ENCODE measurements at places on chromosomes 3 and 15.

DNA sequence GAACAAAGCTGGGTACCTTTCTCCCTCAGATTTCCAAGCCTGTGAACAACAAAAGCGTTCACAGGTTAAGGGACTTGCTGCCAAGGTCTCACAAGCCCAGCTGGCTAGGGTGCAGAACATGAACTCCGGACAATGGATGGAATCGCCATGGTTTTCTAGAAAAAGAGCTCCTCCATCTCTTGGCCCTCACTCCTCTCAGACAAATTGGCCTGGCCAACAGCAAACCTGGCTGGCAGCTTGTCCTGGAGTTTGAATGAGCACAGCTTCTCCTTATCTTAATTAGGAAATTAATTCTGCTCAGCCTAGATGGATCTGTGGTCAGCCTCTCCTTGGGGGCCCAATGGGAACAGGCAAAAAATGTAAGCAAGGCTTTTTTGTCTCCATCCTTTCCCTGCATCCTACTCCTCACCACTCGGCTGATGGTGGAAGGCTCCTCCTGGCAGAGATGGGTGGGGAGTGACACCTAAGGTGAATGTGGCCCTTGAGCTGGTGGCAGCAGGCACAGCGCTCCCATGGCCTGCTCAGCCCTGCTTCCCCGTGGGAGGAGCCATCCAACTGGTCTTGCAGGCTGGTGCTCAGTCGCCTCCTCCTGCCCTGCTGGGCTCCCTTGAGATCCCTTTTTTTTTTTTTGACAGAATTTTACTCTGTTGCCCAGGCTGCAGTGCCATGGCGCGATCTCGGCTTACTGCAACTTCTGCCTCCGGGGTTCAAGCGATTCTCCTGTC lies 5.8 kb downstream of the KLHL25 start:
- no peak overlapping the region for H3K4me3 ChIP-seq
- no peak for DNase-seq
- no peaks in the 10 kb centered on the region for H3K27me3 ChIP-seq
- no peak overlapping the region for H3K27ac ChIP-seq
- H3K36me3 ChIP-seq, result no peaks in the 10 kb centered on the region

GRCh38 chr3:143608966-143609365 lies 239.3 kb downstream of the SLC9A9 start:
- peaks cover 20% of the 10 kb centered on the region for H3K4me1 ChIP-seq
- no peak overlapping the region for H3K4me3 ChIP-seq
- DNase-seq, result no peak
- no peaks in the 10 kb centered on the region for H3K36me3 ChIP-seq

- no peak for DNase-seq
- H3K4me1 ChIP-seq, result peaks cover 35% of the 10 kb centered on the region
- H3K4me3 ChIP-seq, result peak overlapping the region; percentile 97
- H3K27me3 ChIP-seq, result no peaks in the 10 kb centered on the region
- peaks cover 28% of the 10 kb centered on the region for H3K36me3 ChIP-seq
These were observed 490 bp upstream of the ALAS1 start for GRCh38 chr3:52197499-52197841.

DNA sequence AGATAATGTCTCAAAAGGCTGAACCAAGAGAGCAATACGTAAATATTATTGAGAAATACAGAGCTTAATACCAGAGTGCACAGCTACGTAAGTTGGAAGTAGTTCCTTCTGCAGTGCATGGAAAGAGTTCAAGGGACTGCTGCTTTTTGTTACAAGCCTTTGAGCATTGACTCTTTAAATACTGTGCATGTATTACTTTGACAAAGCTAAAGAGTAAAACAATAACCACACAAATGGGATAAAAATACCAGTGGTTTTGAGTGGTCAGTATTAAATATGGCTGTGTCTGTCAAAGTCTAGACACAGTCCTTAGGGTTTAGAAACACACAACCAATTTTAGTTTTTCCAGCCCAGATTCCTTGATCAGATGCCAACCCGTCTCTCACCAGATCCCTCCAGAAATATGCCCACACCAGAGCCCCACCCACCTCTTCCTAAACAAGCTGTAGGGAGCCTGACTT lies 62.1 kb downstream of the SSR3 start:
- no peaks in the 10 kb centered on the region for H3K36me3 ChIP-seq
- H3K4me1 ChIP-seq, result no peaks in the 10 kb centered on the region
- H3K27ac ChIP-seq, result no peak overlapping the region
- no peak for DNase-seq
- H3K4me3 ChIP-seq, result no peak overlapping the region
- peaks cover 10% of the 10 kb centered on the region for H3K27me3 ChIP-seq

DNA sequence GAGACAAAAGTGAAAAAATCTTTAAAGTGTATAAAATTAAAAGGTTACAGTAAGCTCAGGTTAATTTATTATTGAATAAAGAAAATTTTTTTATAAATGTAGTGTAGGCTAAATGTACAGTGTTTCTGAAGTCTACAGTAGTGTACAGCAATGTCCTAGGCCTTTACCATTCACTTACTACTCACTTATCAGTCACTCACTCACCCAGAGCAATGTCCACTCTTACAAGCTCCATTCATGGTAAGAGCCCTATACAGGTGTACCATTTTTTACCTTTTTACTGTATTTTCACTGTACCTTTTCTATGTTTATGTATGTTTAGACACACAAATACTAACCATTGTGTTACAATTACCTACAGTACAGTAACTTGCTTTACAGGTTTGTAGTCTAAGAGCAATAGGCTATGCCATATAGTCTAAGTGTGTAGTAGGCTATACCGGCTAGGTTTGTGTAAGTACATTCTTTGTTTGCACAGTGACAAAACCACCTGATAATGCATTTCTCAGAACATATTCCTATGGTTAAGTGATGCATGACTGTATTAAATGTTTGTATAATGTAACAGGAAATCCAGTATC lies 38.1 kb upstream of the NECTIN3 start:
- no peak overlapping the region for H3K27ac ChIP-seq
- no peaks in the 10 kb centered on the region for H3K36me3 ChIP-seq
- H3K4me3 ChIP-seq, result no peak overlapping the region
- no peak for DNase-seq

GRCh38 chr3:36155515-36155914 lies 224.8 kb upstream of the STAC start:
- DNase-seq, result no peak
- no peak overlapping the region for H3K4me3 ChIP-seq
- no peak overlapping the region for H3K27ac ChIP-seq
- no peaks in the 10 kb centered on the region for H3K27me3 ChIP-seq
- no peaks in the 10 kb centered on the region for H3K4me1 ChIP-seq

GRCh38 chr15:52717924-52718323 lies 38.7 kb upstream of the ATOSA start:
- H3K36me3 ChIP-seq, result no peaks in the 10 kb centered on the region
- no peak for DNase-seq
- peaks cover 8% of the 10 kb centered on the region for H3K4me1 ChIP-seq
- no peak overlapping the region for H3K4me3 ChIP-seq
- H3K27ac ChIP-seq, result peak overlapping the region; percentile 10
- no peaks in the 10 kb centered on the region for H3K27me3 ChIP-seq

DNA sequence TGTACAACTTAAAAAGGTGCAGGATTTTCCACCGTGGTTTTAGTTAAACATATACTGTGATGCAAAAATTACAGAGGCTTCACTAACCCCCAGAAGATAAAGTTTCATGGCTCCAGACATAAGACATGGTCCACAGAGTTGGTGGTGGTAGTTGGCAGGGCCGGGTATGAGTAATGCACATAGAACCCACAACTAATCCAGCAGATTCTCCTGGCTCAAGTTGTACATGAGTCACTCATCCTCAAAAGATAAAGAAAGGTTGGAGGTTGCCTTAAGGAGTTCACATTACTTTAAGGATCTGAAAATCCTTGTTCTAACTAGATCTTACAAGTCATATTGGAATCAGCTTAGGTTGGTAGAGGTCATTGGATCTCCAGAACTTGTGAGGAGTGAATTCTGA lies 98.3 kb upstream of the ZBTB20 start:
- no peaks in the 10 kb centered on the region for H3K36me3 ChIP-seq
- H3K27ac ChIP-seq, result no peak overlapping the region
- no peaks in the 10 kb centered on the region for H3K4me1 ChIP-seq
- H3K27me3 ChIP-seq, result peaks cover 8% of the 10 kb centered on the region

- no peak overlapping the region for H3K4me3 ChIP-seq
- no peaks in the 10 kb centered on the region for H3K36me3 ChIP-seq
- peaks cover 16% of the 10 kb centered on the region for H3K27me3 ChIP-seq
- no peak for DNase-seq
- H3K4me1 ChIP-seq, result peaks cover 22% of the 10 kb centered on the region
These were observed 17.1 kb upstream of the RFC4 start for GRCh38 chr3:186823386-186823785.

GRCh38 chr3:12895391-12896062 lies 54.2 kb upstream of the RPL32 start:
- DNase-seq, result no peak
- H3K27me3 ChIP-seq, result no peaks in the 10 kb centered on the region
- H3K36me3 ChIP-seq, result peaks cover 33% of the 10 kb centered on the region
- H3K4me1 ChIP-seq, result peaks cover 15% of the 10 kb centered on the region
- H3K4me3 ChIP-seq, result no peak overlapping the region

DNA sequence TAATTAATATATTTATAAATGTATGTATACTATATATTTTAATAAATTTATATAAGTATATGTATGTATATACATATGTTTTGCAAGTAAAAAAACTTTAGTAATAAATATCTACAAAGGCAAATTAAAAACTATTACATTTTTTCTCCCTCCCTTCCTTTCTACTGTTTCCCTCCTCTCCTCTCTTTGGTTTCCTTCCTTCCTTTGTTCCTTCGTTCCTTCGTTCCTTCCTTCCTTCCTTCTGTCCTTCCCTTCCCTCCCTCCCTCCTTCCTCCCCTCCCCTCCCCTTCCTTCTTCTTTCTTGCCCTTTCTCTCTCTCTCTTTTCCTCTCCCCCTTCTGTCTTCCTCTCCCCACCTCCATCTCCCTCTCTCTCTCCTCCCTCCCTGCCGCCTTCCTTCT lies 423.6 kb downstream of the LPP start:
- no peak overlapping the region for H3K4me3 ChIP-seq
- H3K27me3 ChIP-seq, result no peaks in the 10 kb centered on the region
- H3K36me3 ChIP-seq, result peaks cover 26% of the 10 kb centered on the region
- H3K27ac ChIP-seq, result peak overlapping the region; percentile 68

DNA sequence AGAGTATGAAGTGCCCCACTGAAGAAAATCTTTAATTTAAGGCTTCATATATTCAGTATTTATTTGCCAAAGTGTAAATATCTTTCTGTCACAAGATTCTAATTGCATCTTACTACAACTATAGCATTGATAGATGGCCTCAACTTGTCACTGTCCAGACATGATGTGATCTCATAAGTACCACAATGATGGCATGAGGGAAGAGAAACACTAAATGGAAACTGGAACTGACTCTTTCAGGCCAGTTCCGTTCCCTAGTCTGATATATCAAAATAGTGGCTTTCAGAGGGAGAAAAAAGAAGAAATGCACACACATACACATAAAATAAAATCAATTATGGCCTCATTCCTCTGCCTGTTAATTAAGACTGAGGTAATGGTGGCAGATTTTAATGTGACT lies 615.7 kb downstream of the TBL1XR1 start:
- no peaks in the 10 kb centered on the region for H3K36me3 ChIP-seq
- DNase-seq, result no peak
- H3K4me3 ChIP-seq, result no peak overlapping the region
- no peaks in the 10 kb centered on the region for H3K4me1 ChIP-seq

- H3K4me3 ChIP-seq, result no peak overlapping the region
- no peaks in the 10 kb centered on the region for H3K27me3 ChIP-seq
- H3K4me1 ChIP-seq, result no peaks in the 10 kb centered on the region
These were observed 45.9 kb downstream of the NIPA2 start for GRCh38 chr15:22884344-22884743.

DNA sequence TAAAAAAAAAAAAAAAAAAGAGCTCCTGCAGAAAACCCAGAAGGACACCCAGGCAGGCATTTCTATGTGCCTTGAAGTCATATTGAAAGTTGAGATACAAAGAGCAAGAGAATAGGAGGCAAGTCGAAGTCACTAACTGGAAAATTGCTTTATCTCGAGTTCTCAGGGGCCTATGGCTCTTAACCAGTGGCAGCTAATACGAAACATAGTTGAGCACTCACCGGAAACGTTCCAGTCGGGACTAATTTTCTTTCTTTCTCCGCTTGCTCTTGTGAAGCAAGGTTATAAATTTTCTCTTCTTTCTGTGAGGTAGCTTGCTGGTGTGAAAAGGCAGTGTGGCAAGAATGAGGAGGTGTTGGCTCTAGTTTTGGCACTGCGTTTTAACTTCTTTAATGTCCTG lies 181.5 kb downstream of the ADAMTS9 start:
- no peak for DNase-seq
- H3K27ac ChIP-seq, result no peak overlapping the region
- peaks cover 4% of the 10 kb centered on the region for H3K27me3 ChIP-seq
- H3K4me1 ChIP-seq, result no peaks in the 10 kb centered on the region

DNA sequence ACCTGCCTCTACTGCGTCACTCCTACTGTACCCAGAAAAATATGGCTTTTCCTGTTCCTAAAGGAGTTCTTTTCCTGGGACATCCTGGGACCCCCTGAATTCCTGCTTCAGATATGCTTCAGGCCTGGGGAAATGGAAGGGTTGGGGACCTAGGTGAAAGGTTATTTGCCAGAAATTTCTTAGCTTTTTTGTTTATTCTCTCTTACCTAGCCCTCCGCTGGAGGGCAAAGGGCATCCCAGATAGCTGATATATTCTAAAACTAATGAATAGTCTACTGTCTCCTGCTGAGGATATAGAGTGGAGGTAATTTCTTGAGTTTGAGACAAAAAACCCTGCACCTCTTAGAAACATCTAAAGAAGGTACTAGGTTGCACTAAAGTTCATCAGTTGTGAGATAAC lies 3.6 kb upstream of the ZNF148 start:
- H3K27me3 ChIP-seq, result peaks cover 8% of the 10 kb centered on the region
- DNase-seq, result no peak
- H3K27ac ChIP-seq, result no peak overlapping the region
- H3K4me1 ChIP-seq, result peaks cover 21% of the 10 kb centered on the region
- H3K4me3 ChIP-seq, result no peak overlapping the region
- peaks cover 7% of the 10 kb centered on the region for H3K36me3 ChIP-seq

DNA sequence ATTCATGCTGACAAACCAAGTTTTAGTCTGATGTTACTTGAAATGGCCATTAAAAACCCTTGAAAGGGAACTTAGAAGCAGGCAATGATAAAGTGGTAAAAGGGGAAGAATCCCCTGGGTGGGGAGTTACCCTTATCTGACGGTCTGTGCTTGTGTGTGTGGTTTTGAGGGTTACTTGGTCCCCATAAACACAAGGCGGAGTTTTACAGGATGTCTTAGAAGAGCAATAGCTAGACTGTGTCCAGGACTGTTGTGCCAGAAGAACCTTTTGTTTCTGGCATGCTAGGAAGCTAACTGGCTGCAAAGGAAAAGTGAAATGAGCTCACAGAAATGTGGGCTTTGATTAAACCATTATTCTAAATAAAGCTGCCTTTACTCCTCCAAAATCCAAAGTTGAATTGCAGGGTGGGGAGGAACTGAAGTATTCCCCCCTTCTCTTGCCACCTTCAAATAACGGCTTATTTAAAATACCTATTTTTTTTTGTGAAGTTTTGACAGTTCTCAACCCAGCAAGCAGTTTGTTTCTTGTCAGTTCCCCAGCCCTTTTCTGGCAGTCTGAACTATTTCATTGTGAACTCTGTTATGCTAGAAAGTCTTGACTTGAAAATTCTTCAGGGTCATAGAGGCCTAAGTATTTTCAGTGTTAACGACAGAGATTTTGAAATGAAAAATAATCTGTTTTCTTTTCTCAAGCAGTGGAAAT lies 443.5 kb downstream of the OTOL1 start:
- no peak for DNase-seq
- no peaks in the 10 kb centered on the region for H3K4me1 ChIP-seq
- no peaks in the 10 kb centered on the region for H3K27me3 ChIP-seq
- no peak overlapping the region for H3K27ac ChIP-seq
- no peaks in the 10 kb centered on the region for H3K36me3 ChIP-seq
